ENCODE measurements at places on chromosomes 2 and 18. TPM values are rescaled to one million over a fixed set of nuclear protein-coding genes. Genes with fewer than 3 reads are reported as not detected.
A peak's percentile ranks its signal among the peaks of the same experiment; 100 is the strongest.

ITGB6 gene
- total RNA-seq: not detected

DNA sequence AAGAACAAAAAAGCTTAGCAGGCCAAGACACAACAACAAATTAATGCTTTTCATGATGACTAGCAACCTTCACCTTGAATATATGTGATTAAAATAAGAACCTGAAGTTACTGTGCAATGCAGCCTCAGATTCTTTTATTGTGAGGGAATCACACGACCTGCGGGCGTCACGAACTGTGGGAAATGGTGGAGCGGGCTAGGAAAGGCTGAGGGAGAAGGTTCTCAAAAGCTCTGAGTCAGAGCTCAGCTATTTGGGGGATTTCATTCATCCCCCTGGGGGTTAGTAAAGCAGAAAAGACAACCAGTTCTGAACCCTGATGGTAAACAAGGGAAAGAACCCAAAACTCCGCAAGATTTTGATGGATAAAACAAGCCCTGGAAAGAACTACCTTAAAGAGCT is 89.3 kb upstream of the NCKAP5 start:
- no peak for DNase-seq

- no peak for DNase-seq
Measured at GRCh38 chr2:192007581-192008228, 160.8 kb upstream of the CAVIN2 start.

GRCh38 chr2:241942416-241943208 is 73.1 kb downstream of the RTP5 start:
- DNase-seq: no peak

GRCh38 chr2:160220545-160221009 is 20.5 kb upstream of the ITGB6 start:
- peak; percentile 70 for DNase-seq

DNA sequence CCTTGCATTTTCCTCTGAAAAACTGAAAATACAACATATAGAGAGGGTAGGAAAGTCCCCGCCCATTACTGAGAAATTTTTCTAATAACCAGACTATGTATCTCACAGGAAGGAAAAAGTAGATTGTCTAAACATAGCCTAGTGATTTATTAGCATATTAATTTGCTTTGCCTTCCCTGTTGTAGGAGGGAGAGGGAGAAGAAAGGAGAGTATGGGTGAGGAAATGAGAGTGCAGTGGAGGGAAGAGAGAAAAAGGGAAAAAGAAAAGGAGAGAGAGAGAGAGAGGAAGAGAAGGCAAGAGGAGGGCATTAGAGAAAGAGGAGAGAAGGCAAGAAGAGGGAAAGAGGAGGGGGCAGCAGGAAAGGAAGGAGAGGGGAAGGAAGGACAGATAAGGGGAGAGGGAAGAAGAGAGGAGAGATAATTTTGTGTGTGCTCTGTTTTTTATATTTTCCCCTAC is 3.6 kb upstream of the KYNU start:
- no peak for DNase-seq

PIEZO2 gene
- total RNA-seq: not detected

DNA sequence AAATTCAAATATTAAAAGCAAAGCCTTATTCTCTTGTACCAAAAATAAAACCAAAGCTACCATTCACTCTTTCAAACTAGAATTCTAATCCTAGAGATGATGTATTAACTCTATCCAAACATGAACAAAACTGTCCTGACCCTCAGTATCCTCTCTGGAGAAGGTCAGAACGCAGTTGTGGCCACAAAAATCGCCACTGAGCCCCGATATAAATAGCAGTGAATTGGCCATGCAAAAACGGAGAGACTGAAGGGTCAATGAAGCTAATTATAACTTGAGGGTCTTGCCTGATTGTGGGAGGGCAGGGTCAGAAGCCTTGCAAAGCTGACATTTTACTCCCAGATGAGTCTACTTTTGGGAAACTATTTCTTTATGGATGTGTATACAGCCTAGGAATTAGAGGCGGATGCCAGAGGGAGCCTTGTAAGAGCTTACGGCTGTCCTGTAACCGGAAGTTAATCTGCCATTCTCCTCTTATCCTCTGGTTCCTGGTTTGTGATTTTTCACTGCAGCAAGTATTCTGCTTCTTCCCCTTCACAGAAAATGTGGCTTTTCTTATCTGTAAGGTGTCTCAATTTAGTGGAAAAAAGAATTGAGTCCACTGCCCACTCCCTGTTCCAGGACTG is 28.1 kb downstream of the CAVIN2 start:
- no peak for DNase-seq

TTN gene
- 9.2 TPM for total RNA-seq

GRCh38 chr2:190677255-190677654 is 28.4 kb downstream of the NAB1 start:
- DNase-seq: no peak

ZNF396 gene
- total RNA-seq: 0.86 TPM

DNA sequence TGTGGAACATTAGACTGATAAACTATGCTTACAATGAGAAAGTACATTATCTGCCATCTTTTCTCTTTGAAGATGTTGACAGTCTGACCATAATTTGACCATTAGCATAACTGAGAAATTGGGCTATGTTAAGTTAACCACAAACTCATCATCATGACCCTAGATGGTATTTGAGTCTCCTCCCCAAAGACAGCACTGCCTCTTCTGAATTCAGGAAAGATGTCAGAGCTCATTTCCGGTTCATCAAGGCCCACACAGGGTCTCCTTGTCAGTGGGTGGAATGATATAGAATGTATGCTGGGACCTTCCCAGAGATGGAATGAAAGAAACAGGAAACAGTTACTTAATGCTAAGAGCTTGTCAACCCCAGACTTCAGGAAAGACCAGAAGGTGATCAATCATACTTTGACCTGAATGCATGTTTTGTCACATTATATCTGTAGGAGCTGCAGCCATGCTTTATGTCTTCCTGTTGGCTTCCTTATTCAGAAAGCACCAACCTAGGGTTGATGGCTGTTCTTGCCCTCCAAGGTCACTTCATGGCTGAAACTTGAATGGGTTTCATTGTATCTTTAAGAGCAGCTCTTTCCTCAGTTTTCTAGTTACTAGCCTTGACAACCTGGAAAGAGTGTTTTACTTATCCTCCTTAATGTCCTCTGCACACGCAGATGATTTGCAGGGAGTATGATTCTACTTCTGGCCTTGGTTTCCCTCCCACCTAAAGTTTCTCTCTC is 99.1 kb upstream of the NEUROD1 start:
- no peak for DNase-seq

TMEM163 gene
- total RNA-seq: not detected

REG3G gene
- total RNA-seq: not detected

GRCh38 chr2:66192888-66193287 is 242.0 kb upstream of the MEIS1 start:
- no peak for DNase-seq

- DNase-seq: no peak
Measured at GRCh38 chr2:223998948-223999347, 40.1 kb downstream of the SERPINE2 start.

DNA sequence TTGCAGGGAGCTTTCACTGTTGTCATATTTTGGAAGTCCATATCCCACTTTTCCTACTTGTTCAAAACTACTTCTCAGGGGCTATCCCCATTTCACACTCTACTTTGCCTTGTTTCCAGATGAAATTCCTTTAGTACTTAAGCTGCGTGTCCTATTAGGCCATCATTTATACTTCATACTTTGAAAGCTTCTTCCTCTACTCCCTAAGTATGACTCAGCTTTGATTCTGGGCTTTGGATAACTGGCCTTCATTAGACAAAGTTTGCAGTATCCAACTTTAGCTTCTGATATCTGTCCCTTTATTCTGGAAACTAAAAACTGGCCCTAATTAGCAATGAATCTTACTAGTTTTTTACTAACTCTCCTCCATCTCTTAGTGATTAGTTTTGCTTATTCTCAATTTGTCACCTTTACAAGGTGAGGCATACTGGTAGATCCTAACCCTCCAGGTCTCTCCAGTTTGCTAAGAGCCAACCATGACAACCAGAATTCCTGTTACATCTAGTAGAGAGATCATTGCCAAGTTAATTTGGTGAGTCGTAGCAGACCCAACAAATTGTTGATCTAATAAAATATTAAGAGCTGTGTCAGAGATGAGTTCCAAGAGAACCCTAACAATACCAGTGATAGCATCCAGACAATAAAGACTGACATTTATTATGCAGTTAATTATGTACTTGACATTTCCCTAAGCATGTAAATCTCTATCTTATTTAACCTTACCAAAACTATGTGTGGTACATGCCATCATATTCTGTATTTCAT is 31.2 kb upstream of the ITGAV start:
- no peak for DNase-seq

- no peak for DNase-seq
Measured at GRCh38 chr18:77086656-77087392, 45.8 kb downstream of the MBP start.

SLC4A5 gene
- total RNA-seq: 1.6 TPM

DNA sequence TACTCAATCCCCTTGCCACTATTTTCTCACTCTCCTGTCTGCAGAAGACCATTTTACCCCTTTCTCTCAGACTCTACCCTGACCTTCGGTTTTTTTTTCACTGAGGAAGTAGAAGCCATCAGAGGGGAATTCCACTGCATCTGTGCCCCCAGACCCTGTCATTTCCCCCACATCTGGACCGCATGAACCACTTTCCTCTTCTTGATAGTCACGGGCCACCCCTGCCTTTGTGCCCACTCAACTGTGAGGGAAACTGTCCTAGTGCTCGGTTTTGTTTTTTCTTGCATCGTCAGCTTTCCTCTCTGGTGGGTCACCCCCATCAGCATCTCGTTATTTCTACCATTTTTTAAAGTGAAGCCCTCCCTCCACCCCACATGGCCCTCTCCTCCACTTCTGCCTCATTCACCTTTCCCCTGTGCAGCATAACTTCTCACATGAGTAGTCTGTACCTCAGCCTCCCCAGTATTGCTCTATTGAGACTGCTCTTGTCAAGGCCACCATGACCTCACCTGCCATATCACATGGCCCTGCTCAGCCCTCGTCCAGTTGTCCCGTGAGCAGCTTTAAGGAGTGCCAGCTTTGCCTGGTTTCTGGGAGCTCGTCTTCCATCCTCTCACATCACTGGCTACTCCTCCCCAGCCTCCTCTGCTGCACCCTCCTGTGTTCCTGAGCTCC is 32.4 kb downstream of the TMEM87B start:
- no peak for DNase-seq

SNED1 gene
- total RNA-seq: 0.34 TPM

GRCh38 chr2:126315828-126316227 is 340.1 kb upstream of the GYPC start:
- DNase-seq: no peak

GRCh38 chr18:45102863-45103262 is 422.2 kb downstream of the SETBP1 start:
- no peak for DNase-seq

LRRC30 gene
- not detected for total RNA-seq

DNA sequence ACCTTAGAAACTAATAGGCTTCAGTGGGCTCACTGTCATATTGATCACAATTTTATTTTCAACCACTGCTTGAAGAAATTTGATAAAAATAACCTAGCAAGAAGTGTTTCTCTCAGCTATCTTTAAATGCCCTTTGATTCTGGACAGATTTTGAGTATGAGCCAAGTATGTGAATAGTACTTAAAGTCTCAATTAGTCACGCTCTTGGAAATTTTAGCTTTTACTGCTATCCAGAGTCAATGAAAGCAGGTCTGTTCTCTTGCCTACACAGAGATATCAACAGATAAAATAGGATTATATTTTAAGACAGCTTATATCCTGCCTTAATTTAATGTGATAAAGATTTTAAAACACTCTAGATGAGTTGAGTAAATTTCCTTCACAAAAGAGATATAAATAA is 337.3 kb downstream of the CBLN2 start:
- no peak for DNase-seq

DNA sequence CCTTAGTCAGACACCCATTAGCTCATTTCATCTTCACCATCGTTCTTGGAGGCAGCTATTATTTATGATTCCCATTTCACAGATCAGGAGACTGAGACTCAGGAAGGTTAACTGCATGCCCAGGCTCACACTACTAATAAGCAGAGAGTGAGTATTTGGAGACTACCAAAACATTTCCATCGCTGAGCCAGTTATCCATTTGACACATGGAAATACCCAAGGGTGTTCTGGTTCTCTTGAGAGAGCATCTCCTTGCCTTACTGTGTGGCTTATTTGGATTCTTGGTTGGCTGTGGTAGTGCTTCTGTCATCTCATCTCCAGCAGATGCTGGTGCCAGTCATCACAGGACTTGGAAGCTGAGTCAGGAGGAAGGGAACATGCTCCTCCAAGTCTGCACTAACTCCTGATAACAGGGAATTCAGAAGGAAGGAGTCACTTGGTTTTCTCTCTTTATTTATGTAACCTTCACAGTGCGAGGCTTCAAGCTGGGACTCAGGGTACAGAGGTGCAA is 55.2 kb downstream of the RASGRP3 start:
- no peak for DNase-seq

- no peak for DNase-seq
Measured at GRCh38 chr2:193272011-193272410, 1077.3 kb upstream of the TMEFF2 start.

- DNase-seq: no peak
Measured at GRCh38 chr18:42113529-42114191, 158.6 kb downstream of the PIK3C3 start.

C2orf66 gene
- 0.53 TPM for total RNA-seq

DNA sequence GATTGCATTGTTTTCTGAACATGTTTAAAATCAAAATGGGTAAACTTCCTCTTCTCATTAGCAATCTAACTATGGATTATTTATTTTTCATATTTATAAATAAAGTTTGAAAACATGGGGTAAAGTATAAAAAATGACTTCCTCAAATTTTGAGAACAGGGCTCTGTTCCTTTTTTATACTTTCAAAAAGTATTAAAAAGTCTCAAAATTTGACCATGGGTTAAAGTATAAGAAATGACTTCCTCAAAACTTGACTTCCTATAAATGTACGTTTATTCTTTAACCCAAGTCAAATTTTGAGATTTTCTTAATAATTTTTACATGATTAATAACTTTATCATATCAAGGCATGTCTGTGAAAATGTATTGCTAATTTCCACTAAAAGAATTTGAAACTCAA is 512.4 kb downstream of the GALR1 start:
- no peak for DNase-seq

STARD6 gene
- total RNA-seq: not detected

GRCh38 chr2:120314690-120315366 is 31.1 kb upstream of the INHBB start:
- DNase-seq: peak; percentile 44
